ENCODE measurements at places on chromosomes 12 and 14. TPM values are rescaled to one million over a fixed set of nuclear protein-coding genes. Genes with fewer than 3 reads are reported as not detected.

Gene HEATR5A
- 38.2 TPM for total RNA-seq

Gene GALNT8
- total RNA-seq, result 63.5 TPM

Gene ADAMTS20
- total RNA-seq, result 0.94 TPM

Gene ZNF891
- total RNA-seq, result 30.4 TPM

Gene VSX2
- not detected for total RNA-seq

Gene CLEC4C
- not detected for total RNA-seq

Gene NANOG
- under 0.01 TPM for total RNA-seq

Gene MLXIP
- 26.3 TPM for total RNA-seq

Gene CMAS
- total RNA-seq, result 42.6 TPM

Gene PAPLN
- 0.63 TPM for total RNA-seq

Data from parietal lobe (tissue), 2 donors.